ENCODE measurements at places on chromosomes 5 and 9.

DNA sequence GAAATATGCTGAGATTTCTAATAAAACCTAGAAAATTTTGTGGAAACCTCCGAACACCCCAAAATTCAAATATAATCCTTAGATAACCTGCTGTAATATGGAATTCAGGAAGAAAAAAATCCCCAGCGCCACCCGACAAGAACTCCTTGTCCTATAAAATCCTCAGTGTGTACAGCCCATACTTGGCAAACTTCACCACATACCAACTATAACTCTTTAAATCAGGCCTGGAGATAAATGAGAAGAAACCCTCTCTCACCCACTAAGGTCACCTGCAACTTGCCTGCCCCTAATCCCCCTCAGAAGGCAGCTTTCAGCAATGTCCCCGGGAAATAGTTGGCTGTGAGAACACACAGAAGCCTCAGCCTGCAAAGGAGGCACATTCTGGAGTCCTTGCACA, 90.5 kb downstream of the SH3TC2 start:
- no peak for DNase-seq

GRCh38 chr5:172009536-172010270, 3.3 kb upstream of the FBXW11 start:
- no peak for DNase-seq

GRCh38 chr5:143354025-143354424, 49.5 kb downstream of the NR3C1 start:
- no peak for DNase-seq

- no peak for DNase-seq
These were observed 123.7 kb downstream of the INSYN2B start for GRCh38 chr5:169856571-169856970.

DNA sequence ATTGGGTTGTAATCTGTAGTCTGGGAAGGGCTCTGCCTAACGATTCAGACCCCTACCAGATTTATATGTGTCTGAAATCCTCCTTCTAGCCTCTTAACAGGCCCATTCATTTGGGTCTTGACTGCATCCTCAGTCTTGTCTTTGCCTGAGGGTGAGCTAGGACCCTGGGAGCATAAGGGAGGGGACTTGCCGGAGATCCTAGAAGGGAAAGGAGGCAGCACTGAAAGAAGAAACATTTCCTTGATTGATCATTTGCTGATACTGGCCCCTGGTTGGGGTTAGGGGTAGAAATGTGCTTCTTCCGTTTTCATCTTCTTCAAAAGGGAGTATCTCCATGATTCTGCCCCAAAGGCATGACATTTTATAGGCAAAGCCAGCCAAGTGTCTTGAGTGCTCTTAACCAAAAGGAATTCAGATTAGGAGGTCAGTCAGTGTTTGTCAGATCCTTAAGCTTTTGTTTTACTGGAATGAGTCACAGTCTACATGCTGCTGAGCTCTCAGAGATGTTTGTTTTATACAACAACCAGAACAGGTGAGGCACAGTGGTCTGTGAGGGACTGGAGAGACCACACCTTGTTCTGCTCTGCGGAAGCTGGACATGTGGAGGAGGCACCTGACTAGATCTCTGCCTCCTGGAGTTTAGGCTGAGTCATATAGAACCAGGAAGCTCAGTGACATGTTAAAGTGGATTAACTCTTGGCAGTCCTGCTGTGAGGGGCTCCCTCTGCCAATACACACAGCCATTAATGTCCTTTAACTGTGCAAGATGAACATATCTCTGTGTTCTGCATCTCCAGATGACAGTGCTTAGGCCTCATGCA, 37.7 kb downstream of the PCDHAC2 start:
- no peak for DNase-seq

Measured in GM18507 (cell line).